Fibroblast of skin of right biceps (primary cell): ENCODE measurements at places on chromosomes 4 and X.

GRCh38 chr4:45423896-45424295 is 697.5 kb upstream of the GNPDA2 start:
- DNase-seq, result no peak

GRCh38 chr4:99403380-99404184 is 31.6 kb downstream of the ADH7 start:
- DNase-seq, result peak; percentile 48

- DNase-seq, result peak; percentile 74
Observed at GRCh38 chrX:115642895-115643530, 82.0 kb downstream of the PLS3 start.

DNA sequence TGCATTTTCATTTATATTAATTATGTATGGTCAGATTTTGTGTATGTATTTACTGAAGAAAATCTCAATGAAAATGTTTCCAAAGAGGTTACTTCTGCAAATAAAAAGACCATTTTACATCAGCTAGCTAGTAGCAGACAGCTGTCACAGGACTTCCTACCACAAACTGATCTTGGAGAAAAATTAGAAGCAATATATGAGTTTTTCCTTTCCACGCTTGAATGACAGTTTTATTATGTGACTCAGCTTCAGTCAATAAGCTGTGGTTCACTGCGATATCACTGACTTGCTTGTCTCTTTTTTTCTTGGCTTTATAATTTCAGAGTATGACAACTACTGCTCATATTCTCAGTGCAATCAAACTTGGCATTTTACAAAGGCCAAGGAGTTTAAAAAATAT is 787.4 kb upstream of the GALNTL6 start:
- no peak for DNase-seq

GRCh38 chr4:67573193-67573592 is 14.7 kb downstream of the STAP1 start:
- DNase-seq, result no peak

DNA sequence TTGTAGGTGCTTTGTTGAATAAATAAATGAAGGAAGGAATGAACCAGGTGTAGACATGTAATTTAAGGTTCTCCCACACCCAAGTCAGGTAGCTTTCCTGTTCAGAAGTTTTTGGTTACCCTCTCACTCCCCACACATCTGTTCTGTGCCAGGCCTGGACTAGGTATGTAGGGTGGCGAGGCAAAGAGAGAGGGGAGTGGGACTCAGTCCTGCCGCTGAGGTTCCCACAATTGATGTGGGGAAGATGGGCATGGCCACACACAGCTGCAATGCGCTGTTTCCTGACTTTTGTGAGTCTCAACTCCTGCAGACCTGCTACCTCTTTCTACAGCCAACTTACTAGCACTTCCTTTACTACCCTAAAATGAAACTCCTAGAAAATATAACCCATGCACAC is 88.9 kb downstream of the RTL5 start:
- DNase-seq, result no peak

- no peak for DNase-seq
Observed at GRCh38 chrX:72624194-72624593, 51.6 kb upstream of the HDAC8 start.

GRCh38 chr4:155392481-155393184 is 15.9 kb upstream of the MAP9 start:
- DNase-seq, result peak; percentile 88

DNA sequence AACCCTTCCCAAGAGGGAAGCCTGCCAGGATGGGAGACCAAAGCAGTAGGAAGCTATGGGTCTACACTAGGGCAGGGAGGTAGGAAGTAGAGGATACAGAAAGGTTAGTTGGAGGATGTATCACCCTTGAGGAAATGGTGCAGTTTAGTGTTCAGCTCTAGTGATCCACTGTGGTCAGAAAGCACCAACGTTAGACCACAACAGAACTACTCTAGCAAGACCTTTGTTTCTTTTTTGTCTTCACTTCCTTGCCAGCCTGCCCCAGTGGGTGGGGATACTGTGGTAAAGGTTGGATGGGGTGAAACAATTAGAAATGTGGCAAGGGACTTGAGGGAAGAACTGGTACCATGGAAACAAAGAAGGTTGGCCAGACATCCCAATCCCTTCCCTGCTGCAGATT is 83.3 kb downstream of the DDIT4L start:
- no peak for DNase-seq

DNA sequence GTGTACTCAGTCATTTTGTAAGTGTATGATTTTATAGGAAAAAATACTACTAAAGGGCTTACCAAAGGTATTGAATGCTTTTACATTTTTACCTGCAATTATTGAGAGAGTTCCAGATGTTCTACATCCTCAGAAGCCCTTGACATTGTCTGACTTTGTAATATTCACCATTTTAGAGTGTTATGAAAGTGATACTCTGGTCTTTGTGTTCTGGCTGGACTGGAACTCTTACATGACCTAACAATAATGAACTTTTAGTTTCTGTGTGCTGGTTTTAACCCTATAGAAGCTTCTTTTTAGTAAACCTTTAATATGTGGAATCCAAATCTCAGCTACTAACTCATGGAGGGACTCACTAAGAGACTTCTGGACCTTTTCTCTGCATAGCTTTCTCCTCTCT is 478.8 kb upstream of the SPANXN1 start:
- no peak for DNase-seq

- DNase-seq, result no peak
Observed at GRCh38 chr4:43763029-43763610, 685.5 kb downstream of the KCTD8 start.

- DNase-seq, result peak; percentile 91
Observed at GRCh38 chr4:169611991-169612870, at the start of gene NEK1. Gene NEK1 (minus strand): TSS chr4:169612583. CDS start chr4:169602630, 9,953 bp downstream.

GRCh38 chr4:31045151-31045550 is 325.0 kb downstream of the PCDH7 start:
- DNase-seq, result no peak

GRCh38 chr4:157882901-157883300 is 289.9 kb downstream of the GASK1B start:
- no peak for DNase-seq

DNA sequence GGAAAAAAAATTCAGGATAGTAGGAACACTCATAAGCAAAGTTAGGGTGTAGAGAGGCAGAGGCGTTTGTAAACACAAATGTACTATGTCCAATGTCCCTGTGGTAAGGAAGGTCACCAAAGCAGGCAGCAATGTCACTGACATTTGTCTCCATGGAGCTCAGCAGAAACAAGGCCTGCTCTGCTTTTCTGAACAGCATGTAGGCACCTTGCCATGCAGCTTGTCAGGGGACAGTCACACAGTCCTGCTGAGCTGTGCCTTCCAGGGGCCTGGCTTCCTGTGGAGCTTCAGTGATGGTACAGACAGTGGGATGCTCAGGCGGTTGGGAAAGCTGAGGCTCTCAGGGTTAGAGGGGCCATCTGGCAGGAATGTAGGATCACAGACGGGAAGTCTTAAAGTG is 74.5 kb upstream of the HS3ST1 start:
- no peak for DNase-seq

DNA sequence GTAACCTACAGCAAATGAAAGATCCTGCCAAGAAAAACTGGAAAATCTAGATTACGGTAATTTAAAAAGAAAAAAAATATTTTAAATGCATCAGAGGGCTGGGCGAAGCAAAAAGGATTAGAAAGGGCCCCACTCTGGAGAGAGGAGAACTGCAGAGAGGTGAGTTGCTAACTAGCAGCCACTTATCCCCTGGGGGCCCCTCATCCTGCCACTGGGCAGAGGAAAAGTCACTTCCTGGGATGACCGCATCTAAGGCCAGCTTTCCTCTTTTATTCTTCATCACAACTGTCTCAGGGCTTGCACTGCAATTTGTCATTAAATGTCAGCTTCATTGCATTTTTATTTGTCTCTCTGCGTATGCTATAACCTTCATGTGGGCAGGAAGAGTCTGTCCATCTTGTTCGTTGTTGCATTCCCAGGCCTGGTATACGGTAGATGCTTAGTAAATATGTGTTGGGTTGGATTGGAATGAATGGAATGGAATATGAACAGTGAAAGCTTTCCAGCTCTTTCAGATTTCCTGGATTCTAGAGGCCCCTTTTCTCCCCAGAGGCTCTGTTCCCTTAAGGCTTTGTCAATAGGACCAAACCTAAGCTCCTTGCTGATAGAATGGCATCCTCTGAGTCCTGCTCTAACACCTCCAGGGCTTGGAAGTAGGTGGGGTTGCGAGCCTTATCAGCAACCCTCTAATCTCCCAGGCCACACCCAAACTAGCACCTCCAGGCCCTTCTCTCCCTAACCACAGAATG is 58.9 kb downstream of the TLR10 start:
- DNase-seq, result peak; percentile 59

GRCh38 chr4:26192899-26193869 is 127.6 kb upstream of the RBPJ start:
- DNase-seq, result no peak
